Osteoblast (primary cell): ENCODE measurements at places on chromosomes 2 and 18.
A peak's percentile ranks its signal among the peaks of the same experiment; 100 is the strongest.

- DNase-seq = peak; percentile 50
Observed at GRCh38 chr18:9147440-9148202, 11.0 kb downstream of the ANKRD12 start.

DNA sequence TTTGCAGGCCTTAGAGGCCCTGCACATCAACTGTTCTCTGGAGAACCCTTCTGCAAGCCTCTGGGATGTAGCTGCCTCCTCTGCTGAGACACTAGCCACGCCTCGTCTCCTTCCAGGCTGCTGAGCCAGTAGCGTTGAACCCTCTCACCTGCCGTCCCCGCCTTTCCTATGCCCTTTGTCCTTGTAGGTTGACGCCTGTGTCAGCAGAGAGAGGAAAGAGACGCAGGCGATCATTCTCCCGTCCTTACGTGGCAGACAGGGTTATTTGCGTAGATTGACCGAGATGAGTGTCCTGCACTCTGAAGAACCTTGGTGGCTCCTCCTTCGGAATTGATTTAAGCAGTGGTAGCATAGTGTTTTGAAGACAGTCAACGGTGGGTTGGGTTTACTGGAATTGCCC, 27.8 kb downstream of the ID2 start:
- no peak for DNase-seq

- DNase-seq = no peak
Observed at GRCh38 chr18:61729322-61729721, 163.5 kb downstream of the RNF152 start.

- no peak for DNase-seq
Observed at GRCh38 chr18:10405816-10406663, 48.4 kb upstream of the APCDD1 start.

DNA sequence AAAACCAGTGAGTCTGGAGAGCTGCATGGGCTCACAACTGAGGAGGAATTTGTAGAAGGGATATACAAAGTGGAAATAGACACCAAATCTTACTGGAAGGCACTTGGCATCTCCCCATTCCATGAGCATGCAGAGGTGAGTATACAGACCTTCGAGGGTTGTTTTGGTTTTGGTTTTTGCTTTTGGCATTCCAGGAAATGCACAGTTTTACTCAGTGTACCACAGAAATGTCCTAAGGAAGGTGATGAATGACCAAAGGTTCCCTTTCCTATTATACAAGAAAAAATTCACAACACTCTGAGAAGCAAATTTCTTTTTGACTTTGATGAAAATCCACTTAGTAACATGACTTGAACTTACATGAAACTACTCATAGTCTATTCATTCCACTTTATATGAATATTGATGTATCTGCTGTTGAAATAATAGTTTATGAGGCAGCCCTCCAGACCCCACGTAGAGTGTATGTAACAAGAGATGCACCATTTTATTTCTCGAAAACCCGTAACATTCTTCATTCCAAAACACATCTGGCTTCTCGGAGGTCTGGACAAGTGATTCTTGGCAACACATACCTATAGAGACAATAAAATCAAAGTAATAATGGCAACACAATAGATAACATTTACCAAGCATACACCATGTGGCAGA, 3.6 kb downstream of the TTR start:
- no peak for DNase-seq

DNA sequence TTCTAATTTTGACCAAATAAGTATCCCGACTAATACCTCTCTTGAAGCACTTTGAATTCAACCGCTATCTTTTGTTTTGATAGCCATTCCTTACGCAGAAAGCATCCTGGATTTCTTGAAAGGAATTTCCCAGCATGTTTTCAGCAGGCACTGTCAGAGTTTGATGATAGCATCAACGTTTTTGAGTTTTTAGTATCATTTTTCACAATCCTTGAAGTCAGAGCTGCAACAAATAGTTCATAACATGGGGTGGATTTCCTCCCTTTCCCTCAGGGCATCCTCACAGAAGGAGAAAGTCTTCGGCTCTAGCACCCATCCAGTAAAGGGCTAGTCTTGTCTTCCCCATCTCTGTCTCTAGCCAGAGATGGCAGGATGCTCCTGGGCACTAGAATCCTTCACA, 46.2 kb downstream of the ANKRD44 start:
- DNase-seq = no peak

GRCh38 chr2:201151127-201151981, 31.6 kb upstream of the CASP10 start:
- DNase-seq = no peak

GRCh38 chr18:28905509-28905908, 728.6 kb upstream of the CDH2 start:
- peak; percentile 3 for DNase-seq

DNA sequence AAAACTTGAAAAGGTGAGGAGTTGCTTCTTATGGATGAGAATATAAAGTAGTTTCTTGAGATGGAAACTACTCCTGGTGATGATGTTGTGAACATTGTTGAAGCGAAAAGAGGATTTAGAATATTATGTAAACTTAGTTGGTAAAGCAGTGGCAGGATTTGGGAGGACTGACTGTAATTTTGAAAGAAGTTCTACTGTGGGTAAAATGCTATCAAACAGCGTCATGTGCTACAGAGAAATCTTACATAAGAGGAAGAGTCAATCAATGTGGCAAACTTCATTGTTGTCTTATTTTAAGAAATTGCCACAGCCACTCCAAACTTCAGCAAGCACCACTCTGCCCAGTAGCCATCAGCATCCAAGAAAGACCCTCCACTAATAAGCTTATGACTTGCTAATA, 112.9 kb upstream of the ZEB2 start:
- DNase-seq = no peak

DNA sequence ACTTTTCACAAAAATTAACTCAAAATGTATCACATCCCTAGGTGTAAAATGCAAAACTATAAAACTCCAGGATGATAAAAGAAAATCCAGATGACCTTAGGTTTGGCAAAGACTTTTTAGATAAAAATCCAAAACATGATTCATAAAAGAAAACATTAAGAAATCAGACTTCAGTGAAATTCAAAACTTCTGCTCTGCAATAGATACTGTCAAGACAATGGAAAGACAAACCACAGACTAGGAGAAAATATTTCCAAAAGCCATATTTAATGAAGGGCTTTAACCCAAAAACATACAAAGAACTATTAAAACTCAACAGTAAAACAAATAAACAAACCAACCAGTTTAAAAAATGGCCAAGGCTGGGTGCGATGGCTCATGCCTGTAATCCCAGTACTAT, 173.6 kb upstream of the SPOPL start:
- no peak for DNase-seq

DNA sequence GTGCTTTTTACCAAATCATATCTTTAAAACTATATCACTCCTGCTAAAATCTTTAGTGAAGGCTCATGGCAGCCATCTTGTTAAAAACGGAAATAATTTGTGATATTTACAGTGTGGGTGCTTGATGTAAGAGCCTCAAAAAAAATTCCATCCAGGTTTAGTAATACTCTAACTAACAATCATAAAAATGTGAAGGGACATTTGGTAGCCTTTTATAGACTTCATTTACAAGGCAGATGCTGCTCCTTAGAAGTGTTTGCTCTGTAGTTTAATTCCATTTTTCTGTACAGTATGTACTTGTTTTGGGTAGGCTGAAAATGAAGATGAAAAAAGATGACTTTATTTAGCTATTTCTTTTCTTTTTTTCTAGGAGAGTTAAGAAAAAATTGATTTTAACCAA, 525.0 kb downstream of the ZEB2 start:
- no peak for DNase-seq

DNA sequence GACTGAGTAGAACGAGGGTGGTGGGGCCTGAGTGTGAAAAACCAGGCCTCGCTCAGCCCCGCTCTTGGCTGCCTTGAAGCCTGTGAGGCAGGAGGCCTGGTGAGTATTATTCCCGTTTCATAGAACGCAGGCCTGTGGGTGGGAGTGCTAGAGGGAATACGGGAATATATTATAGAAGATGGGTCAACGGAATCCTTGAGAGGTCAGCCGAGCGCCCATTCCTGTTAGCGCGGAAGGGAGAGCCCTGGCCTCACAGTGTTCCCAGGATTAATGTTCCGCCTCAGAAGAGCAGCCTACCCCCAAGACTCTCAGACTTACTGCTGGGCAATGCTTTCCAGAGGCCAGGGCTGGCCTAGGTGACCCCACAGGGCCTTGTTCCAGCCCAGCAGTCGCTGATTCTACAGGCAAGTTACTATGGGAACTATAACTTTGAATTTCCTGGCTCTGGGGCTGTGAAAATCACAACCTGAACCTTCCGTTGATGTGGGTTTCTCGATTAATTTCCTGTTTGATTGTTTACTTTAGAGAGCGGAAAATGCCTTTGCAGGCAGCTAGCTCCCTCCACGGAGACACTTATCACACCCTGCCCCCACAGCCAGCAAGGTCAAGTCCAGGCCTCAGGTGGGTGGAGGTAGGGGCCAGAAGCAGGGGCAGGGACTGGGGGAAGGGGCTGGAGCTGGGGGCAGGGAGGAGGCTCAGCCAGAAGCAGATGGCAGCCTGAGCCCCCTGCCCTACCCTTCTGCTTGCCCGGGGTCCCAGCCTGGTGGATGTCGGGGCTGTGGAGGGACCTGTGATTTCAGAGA, 108.3 kb downstream of the SMAD7 start:
- peak; percentile 37 for DNase-seq

DNA sequence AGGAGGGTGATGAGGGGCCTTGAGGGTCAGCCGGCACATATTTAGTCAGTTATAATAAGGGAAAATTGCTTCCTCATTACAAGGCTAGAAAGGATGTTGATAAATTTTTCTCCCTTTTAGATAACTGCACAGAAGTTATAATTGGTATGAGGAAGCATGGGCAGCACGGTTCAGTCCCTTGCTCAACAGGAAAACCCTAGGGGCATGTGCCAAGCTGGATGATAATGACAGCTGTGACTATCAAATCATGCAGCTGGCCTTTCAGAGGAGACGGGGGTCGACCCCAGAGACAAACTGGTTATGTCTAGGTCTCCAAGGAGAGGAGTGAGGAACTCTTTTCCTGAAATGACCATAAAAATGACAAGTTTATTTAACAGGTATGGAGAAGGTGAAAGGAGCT, 448.1 kb upstream of the VRK2 start:
- no peak for DNase-seq

DNA sequence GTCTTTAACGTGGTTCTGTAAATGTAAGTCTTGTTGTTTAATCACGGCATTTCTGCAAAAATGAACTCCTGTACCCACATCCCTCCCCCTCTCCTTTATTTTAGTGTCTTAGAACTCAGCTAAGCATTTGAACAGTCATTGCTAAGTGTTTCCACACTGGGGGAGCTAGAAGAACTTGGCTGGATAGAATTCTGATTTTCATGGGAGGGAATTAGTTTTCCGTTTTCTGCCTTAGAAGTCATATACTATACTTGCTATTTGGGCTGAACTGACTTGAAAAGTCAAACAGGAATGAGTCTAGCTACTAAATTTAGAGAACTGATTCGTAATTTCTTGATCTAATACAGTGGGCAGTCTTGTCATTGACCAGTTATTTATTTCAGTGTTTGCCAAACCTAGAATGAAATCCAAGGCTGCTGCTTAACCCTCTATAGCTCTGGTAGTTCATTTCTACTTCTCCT, 61.1 kb downstream of the FMNL2 start:
- DNase-seq = peak; percentile 75
